ENCODE measurements at places on chromosomes 6 and 20. TPM values are rescaled to one million over a fixed set of nuclear protein-coding genes. Genes with fewer than 3 reads are reported as not detected.

Gene FRK
- total RNA-seq, result not detected

Gene PRICKLE4
- total RNA-seq, result not detected

Gene ADGRF4
- not detected for total RNA-seq

DNA sequence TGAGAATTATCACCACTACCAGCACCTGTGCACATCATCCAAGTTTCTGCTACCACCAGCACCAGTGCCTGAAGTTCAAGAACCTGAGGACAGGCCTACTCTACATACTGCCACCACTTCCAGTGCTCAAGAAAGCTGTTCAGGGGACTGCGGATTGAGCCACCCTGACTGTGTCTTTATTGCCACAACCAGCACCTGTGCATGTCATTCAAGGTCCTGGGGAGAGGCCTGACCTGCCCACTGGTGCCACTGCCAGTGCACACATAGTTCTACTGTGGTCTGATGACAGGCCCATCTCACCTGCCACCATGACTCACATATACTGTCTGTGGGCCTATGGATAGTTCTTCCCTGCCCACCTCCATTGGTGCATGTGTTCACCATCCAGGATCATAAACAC is 559.4 kb downstream of the COL12A1 start:
- no peak for DNase-seq
- no peak overlapping the region for H3K27ac ChIP-seq
- H3K4me1 ChIP-seq, result no peaks in the 10 kb centered on the region
- no peaks in the 10 kb centered on the region for H3K36me3 ChIP-seq
- no peaks in the 10 kb centered on the region for H3K27me3 ChIP-seq

Data from CD4-positive, alpha-beta T cell (primary cell).